ENCODE measurements at places on chromosomes 4 and X.
A peak's percentile ranks its signal among the peaks of the same experiment; 100 is the strongest.

DNA sequence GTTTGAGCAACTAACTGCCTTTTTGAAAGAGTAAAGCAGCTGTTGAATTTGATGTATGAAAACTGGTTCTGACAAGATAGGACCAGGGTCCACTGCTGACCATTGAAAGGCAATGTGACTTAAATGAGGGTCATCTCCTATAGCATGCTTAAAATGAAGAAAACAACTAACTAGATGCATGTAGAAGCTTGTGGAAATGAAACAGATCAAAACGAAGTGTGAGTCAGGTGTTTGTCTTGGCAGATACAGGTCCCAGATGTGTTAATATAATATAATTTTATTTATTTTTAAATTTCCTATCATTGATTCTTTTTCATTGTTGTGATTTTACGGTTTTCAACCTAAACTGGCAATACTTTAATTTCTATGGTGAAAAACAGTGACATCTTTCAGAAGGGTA, 83.6 kb downstream of the ATOH1 start:
- DNase-seq, result no peak

DNA sequence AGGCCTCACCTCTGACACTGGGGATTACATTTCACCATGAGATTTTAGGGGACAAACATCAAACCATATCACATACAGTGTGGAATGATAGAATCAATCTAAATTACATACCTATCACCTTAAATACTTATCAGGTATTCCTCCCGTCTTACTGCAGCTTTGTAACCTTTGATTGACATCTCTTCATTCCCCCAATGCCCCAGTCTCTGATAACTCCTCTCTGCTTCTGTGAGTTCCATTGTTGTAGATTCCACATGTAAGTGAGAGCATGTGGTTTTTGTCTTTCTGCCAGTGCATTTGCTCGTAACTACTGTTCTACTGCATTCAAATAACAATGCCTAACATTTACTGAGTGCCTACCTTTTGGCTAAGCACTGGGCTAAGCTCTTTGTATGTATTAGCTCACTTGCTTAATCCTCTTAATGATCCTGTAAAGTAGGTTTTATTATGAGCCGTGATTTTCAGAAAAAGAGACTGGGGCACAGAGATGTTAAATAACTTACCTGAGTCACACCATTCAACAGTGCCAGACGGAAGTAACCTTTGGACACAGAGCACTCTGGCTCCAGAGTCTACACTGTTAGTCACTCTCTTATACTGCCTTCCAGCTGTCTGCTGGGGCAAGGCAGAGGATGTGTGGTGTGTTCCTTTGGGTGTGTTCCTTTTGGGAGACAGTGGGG, 63.7 kb upstream of the ESX1 start:
- no peak for DNase-seq

- DNase-seq, result no peak
These were observed 107.3 kb downstream of the GATB start for GRCh38 chr4:151653548-151653918.

DNA sequence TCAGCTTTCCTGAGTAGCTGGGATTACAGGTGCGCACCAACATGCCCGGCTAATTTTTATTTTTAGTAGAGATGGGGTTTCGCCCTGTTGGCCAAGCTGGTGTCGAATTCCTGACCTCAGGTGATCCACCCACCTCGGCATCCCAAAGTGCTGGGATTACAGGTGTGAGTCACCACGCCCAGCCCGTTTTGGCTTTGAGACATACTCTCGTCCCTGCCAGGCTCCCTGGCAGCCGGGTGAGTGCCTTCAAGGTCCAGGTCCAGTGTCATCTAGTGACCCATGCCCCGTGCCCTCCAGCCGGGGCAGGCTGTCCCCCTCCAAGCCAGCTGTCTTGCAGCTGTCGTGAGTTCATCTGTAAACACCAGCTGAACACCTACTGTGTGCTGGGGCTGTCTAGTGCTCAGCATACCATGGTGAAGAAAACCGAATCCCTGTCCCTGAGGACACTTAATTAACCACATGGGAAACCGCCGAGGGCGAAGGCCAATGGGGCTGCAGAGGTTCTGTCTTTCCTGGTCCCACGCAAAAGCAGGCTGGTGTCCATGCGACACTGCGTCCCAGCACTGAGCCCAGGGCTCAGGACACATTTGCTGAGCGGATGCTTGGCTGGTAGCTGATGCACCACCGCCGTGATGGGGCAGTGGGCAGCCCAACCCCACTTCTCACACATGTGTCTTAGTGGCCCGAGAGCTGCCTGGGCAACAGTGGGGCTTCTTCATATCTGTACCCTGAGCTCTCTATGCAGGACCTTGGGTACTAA, 21.9 kb downstream of the NSG1 start:
- no peak for DNase-seq

- DNase-seq, result no peak
These were observed 249.6 kb downstream of the DHRSX start for GRCh38 chrX:2251211-2251610.

DNA sequence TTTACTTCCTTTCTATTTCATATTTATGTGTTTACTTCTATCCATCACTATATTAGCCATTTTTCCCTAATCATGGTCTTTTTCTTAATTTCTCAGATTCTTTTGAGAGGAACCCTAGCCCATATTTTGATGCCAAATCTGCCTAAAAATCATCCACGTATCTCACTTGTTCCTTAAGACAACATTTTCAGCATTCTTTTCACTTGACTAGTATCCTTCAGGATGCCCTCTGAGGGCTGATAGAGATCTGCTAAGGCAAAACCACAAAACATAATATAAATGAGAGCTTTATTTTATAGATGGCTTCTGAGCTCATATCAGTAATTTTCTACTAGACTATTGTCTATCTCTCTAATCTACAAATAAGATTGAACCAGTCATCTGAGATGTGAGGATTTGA, 341.9 kb downstream of the GPM6A start:
- no peak for DNase-seq

DNA sequence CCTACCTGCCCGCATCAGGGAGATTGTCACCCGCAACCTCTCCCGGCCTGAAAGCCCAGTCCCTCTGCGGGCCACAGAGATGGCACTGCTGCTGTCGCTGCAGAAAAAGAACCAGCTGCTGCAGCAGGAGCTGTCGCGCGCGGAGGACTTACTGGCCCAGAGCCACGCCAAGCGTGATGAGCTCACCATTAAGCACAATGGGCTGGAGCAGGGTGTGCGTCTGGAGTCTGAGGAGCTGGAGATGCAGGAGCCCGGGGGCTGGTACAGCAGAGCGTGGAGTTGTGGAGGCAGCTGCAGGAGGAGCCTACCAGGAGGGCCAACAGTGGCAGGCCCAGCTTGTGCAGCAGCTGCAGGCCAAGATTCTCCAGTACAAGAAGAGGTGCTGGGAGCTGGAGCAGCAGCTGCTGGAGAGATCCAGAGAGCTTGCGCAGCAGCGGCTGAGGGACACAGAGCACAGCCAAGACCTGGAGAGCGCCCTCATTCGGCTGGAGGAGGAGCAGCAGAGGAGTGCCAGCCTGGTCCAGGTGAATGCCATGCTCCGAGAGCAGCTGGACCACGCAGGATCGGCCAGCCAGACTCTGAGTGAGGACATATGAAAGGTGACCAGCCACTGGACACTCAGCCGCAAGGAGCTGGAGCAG, 11.3 kb downstream of the SMIM10L2A start:
- DNase-seq, result no peak

- no peak for DNase-seq
These were observed 16.6 kb downstream of the AP1S2 start for GRCh38 chrX:15838017-15838416.

DNA sequence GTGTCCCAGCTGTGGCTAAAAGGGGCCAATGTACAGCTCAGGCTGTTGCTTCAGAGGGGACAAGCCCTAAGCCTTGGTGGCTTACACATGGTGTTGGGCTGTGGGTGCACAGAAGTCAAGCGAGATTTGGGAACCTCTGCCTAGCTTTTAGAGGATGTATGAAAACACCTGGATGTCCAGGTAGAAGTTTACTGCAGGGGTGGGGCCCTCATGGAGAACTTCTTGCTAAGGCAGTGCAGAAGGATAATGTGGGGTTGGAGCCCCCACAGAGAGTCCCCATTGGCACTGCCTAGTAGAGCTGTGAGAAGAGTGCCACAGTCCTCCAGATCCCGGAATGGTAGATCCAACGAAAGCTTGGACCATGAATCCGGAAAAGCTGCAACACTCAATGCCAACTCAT, 40.5 kb downstream of the UBA6 start:
- no peak for DNase-seq

DNA sequence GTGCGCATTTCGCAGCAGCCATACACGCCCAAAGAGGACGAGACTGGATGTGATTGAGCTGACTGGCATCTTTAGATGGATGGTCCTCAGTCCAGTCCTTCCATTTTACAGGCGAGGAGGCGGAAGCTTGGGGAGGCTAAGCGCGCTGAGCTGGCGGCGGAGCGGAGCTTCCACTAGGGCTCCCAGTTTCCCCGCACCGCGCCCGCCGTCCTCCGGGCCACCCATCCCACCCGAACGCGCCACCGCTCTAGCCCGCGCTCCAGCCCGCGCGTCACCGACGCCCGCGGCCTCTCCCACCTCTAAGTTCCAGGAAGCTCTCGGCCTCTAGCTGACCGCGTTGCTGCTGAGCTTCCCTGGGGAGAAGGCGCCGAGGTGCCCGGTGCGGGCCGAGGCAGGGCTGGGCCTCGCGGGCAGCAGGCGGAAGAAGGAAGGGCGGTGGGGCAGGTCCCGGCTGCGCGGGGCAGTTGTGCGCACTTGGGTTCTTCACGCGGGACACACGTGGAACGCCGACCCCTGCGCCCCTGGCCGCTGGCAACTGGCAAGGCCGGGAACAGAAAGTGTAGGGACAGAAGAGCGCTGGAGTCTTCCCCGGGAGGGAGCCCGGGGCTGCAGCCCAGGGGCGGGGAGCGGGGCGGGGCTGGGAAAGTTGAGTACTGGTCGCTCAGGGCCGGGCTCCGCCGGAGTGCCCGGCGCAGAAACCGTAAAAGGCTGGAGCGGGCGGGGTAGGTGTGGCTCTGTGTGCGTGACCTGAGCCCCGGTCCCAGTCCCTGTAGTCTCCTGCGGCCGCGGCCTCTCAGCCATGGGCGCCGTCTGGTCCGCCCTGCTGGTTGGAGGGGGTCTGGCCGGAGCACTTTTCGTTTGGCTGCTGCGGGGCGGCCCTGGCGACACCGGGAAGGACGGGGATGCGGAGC, at the start of gene STBD1:
TSS of gene STBD1 (plus strand) at position 763 of the 911 bp plus-strand sequence. CDS start at position 800, 37 bp downstream.
- no peak for DNase-seq

GRCh38 chr4:149676076-149676475, 139.6 kb downstream of the IQCM start:
- no peak for DNase-seq

DNA sequence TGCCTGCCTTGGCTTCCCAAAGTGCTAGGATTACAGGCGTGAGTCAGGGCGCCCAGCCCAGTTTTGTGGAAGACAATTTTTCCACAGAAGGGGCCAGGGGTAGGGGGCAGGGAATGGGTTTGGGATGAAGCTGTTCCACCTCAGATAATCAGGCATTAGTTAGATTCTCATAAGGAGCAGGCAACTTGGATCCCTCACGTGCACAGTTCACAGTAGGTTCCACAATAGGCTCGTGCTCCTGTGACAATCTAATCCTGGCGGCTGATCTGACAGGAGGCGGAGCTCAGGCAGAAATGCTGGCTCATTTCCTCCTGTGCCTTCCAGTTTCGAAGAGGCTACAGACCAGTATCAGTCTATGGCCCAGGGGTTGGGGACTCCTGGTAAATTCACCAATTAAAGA, 491.6 kb upstream of the AADAT start:
- DNase-seq, result no peak

- no peak for DNase-seq
These were observed 576.5 kb downstream of the MID1IP1 start for GRCh38 chrX:39377773-39378172.

GRCh38 chr4:98383431-98384106, 122.4 kb downstream of the RAP1GDS1 start:
- no peak for DNase-seq

- peak; percentile 5 for DNase-seq
These were observed 304.1 kb upstream of the TECRL start for GRCh38 chr4:64713256-64713840.

Measured in hematopoietic multipotent progenitor cell treated with erythropoietin and hydrocortisone succinate and interleukin-3 and kit ligand, for 15 days (in vitro differentiated cells).